ENCODE measurements at places on chromosomes 3 and 15. TPM values are rescaled to one million over a fixed set of nuclear protein-coding genes. Genes with fewer than 3 reads are reported as not detected.

The MAP4 gene
- polyA plus RNA-seq = 195 TPM

The TGM4 gene
- polyA plus RNA-seq = 1.1 TPM

The IQCH gene
- 31.9 TPM for polyA plus RNA-seq

The PLA2G4E gene
- 0.67 TPM for polyA plus RNA-seq

The CTXN2 gene
- polyA plus RNA-seq = 1.6 TPM

The FGD5 gene
- 15.6 TPM for polyA plus RNA-seq

The FES gene
- 14.4 TPM for polyA plus RNA-seq
